ENCODE measurements at places on chromosomes 12 and 14.
A peak's percentile ranks its signal among the peaks of the same experiment; 100 is the strongest.

- no peak for DNase-seq
These were observed 28.2 kb upstream of the CPSF6 start for GRCh38 chr12:69211160-69211559.

- DNase-seq: no peak
These were observed 107.6 kb downstream of the PTCSC3 start for GRCh38 chr14:36068777-36069534.

DNA sequence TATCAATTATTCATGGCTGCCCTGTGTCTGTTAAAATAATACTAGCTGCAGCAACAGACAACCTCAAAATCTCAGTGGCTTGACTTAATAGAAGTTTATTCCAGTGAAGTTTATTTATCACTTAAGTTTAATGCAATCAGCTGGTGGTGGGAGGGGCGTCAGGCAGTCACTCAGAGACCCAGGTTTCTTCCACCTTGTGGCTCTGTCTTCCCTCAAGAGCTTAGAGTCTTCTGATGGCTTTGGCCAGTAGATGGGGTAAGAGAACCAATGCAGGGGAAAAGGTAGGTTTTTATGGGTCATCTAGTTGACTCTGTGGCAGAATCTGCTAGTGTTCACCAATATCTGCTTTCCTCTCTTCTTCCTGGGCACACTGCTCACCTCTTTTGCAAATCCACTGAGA lies 668.9 kb downstream of the AACS start:
- no peak for DNase-seq

- DNase-seq: peak; percentile 85
These were observed 38.4 kb downstream of the ACACB start for GRCh38 chr12:109154451-109155438.

DNA sequence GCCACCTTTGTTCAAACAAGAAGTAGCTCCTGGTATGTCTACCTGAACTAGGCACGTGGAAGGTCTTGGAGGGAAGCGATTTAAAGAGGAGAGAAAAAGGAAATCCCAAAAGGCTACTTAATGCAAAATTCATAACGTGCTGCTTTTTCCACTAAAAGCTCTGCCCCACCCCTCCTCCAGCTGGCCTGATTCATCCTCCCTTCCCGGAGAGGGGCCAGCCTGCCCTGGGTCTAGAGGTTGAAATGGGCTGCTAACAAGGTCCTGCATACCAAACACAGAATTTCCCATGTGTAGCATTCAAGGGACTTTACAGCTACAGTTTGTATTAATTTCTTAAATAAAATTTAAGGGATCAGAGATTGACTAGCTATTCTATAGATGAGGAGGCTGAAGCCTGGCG lies 83.2 kb downstream of the KNTC1 start:
- no peak for DNase-seq

DNA sequence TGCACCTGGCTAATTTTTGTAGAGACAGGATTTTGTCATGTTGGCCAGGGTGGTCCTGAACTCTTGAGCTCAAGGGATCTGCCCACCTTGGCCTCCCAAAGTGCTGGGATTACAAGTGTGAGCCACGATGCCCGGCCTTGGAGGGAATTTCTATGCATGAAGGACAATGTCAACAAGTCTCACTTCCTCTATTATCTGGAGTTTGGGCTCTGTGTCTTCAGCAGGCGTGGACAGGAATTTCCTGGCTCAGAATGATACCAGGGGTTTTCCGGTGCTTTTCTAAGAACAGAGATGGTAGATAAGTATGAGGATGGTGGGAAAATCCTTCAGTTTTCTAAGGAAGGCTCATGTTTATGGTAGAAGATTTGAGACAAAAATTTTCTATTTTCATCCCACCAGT lies 75.0 kb upstream of the CCDC60 start:
- DNase-seq: no peak

DNA sequence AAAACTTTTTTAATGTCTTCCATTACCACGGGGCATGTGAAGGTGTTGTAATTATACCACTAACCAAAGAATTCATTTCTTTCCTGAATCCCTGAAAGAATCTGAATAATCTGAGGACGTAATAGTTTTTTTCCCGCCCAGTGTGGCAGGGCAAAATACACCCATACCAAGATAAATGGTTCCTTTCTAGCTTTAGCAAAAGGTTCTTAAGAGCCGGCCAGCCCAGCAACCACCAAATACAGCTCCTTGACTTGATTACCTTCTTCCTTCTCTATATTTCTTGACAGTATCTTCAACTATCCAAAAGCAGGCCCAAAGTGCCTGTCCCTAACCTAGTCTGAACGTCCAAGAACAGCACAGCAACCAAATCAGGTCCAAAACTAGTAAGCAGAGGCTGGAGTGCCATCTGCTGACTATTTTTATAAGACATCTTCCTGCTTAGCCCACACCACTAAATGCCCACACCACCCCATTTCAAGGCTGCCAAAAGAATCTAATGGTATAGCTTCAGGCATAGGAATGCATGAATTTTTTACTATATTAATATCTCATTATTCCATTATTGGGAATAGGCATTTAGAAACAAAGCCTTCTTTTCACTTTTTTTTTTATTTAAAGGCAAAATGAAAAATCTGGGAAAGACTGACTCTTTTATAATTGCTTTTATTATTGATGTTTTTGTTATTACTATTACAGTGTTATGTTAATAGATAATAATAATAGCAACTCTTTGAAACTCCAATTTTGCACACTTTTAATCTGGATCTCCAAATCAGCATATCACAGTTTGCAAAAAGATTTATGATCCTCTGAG lies 524.4 kb downstream of the MED13L start:
- DNase-seq: peak; percentile 21

- no peak for DNase-seq
These were observed 1105.4 kb downstream of the VRK1 start for GRCh38 chr14:97902630-97903029.

DNA sequence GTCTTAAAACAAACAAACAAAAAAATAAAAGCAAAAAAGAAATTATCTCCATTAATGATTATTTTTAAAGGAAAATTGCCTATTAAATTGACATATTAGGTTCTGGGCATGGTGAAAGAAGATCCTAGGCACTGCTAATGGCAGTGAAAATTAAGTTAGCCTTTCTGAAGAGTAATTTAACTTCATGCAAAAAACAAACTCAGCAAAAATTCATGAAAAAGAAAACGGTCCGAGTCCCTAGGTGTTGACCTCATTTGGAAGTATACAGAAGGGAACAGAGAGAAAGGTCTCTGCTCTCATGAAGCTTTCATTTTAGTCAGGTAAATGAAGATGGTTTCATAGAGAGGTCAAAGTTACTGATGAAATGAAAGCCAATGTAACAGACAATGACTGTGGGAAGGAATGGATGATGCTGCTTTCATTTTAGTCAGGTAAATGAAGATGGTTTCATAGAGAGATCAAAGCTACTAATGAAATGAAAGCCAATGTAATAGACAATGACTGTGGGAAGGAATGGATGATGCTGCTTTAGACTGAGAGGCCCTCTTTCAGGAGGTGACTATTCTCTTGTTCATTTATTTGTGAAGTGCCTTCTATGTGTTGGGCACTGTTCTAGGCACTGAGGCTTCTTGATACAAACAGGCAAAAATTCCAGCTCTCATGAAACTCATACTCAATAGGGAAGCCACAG lies 50.1 kb downstream of the OVCH1 start:
- no peak for DNase-seq

DNA sequence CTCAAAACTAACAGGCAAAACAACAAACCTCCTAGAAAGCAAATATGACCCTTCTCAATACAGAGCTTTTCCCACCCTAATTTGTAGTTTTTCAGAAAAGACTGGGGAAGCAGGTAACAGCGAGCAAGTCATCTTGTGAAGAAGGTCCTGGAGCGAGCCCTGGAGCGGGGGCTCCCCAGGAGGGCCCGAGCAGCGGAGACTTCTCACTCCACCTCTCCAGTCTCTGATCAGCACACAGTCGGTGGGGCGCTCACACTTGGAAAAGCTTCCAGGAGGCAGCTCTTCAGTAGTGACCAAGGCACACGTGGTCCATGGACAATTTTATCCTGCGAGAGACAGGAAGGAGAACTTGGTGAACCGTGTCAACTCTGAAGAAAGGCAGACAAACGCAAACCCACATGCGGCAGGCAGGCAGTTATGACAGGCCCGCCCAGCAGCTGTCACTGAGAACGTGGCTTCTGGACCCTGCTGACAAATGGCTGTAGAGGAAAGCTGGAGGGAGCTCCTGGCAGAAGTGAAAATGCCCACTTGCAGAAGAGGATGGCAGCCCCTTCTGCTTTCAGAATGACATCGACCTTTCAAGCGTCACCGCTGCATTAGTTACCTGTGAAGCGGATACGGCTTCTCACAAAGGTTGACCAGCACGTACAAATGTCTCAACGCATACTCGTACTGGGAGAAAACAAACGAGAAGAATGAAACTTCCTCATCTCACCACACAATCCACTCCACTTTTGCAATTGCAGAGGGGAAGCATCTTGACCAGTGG lies 44.2 kb downstream of the LGMN start:
- no peak for DNase-seq

- DNase-seq: no peak
These were observed 25.3 kb downstream of the DTX1 start for GRCh38 chr12:113081873-113082272.

DNA sequence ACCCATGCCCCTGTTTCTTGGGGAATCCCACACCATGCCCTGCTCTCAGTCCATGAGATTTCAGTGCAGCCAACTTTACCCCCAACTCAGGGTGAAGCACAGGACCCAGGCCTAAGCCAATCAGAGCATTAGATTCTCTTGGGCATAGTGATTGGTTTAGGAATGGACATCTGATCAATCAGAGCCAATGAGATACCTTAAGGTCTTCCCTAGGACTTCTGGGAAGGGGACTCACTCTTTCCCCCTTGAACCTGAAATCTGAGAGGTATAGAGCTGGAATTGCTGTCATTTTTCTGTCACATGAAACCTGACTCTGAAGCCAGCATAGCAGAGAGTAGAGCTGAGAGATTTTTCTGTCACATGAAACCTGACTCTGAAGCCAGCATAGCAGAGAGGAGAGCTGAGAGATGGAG lies 127.1 kb downstream of the ZFP36L1 start:
- DNase-seq: no peak

- no peak for DNase-seq
These were observed 15.5 kb downstream of the PLEKHA5 start for GRCh38 chr12:19144985-19145384.

- DNase-seq: no peak
These were observed 13.5 kb upstream of the METTL17 start for GRCh38 chr14:20976291-20976690.

- no peak for DNase-seq
These were observed 51.4 kb downstream of the BDKRB1 start for GRCh38 chr14:96307434-96307833.

GRCh38 chr12:56229082-56229481 lies 769 bp upstream of the SLC39A5 start:
- no peak for DNase-seq

- DNase-seq: no peak
These were observed 8.1 kb upstream of the KRT4 start for GRCh38 chr12:52821826-52822660.

DNA sequence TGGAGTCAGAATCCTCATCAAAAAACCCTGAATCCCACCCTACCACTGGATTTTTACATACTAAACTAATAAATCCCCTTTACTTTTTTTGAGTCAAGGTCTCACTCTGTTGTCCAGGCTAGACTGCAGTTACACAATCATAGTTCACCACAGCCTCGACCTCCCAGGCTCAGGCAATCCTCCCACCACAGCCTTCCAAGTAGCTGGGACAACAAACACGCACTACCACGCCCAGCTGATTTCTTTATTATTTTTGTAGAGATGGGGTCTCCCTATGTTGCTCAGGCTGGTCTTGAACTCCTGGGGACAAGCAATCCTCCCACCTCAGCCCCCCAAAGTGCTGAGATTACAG lies 24.3 kb downstream of the SPTSSA start:
- no peak for DNase-seq

- DNase-seq: no peak
These were observed 45.2 kb upstream of the BAZ1A start for GRCh38 chr14:34920339-34920738.

DNA sequence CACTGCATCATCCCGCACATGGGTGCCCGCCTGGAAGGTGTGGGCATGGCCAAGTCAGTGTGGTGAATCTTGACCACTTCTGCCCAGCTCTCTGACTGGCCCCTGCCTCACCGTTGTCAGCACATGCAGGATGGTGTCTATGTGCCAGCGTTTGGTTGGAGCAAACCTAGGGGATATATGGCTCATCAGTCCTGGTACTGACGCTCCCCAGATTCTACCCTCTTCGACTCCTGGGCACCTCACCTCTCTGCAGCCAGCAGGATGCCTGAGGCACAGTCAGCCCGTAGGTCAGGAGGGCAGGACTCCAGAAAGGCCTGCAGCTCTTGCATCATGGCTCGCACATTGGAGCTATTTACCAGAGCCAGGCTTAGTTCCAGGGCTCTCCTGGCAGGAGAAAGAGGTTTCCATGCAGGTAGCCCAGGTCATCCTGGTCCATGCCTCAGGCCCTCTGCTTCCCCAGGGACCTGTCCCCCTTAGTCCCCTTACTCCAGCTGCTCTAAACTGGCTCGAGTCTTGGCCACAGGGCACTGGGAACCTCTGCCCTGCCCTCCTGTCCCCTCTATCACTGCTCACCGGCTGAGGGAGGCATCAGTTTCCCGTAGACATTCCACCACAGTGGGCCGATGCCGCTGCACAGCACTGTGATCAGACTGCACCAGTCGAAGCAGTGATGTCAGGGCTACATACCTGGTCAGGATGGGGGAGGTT lies 4.0 kb downstream of the AP1G2 start:
- no peak for DNase-seq

GRCh38 chr12:27396216-27396815 lies 50.2 kb upstream of the SMCO2 start:
- no peak for DNase-seq

- DNase-seq: no peak
These were observed 1.6 kb downstream of the CEP170B start for GRCh38 chr14:104866451-104867370.

DNA sequence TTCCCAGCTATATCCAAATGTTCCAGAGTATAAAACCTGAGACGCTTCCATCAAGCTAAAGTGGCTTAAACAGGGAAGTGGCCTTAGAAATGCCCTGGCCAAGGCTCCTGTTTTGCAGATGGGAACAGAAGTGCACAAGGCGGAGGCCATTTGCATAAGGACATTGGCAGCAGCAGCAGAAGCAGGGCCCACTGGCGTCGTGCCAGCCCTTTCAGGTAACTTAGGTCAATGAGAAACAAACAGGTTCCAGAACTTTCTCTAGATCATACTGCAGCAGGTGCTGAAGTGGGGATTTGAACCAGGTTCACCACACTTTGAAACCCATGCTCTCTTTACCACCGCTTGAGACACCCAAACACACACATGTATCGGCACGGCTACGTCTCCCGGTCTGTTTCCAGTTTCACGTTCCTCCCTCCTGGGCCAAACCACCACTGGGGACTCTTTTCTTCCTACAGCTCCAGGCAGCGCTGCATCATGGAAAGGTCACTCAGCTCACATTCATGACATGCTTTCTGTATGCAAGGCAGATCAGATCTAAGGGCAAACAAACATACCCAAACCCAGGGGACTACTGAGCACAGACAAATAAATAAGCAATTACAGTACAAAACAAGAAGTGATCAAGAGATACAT lies 46.0 kb upstream of the PLEKHG6 start:
- DNase-seq: no peak

GRCh38 chr14:72830786-72831594 lies 62.9 kb downstream of the DPF3 start:
- DNase-seq: no peak

GRCh38 chr12:52615912-52616311 lies 2.4 kb downstream of the KRT73 start:
- peak; percentile 12 for DNase-seq

- no peak for DNase-seq
These were observed 61.1 kb downstream of the TBX5 start for GRCh38 chr12:114344831-114345230.

Data from activated CD8-positive, alpha-beta T cell treated with anti-CD3 and anti-CD28 coated beads, Interleukin-2, amount 10 ng/mL, durations not matched to agents 7 days and 5 days (primary cell).